T-helper 22 cell (primary cell): ENCODE measurements at places on chromosomes 6 and 20.

DNA sequence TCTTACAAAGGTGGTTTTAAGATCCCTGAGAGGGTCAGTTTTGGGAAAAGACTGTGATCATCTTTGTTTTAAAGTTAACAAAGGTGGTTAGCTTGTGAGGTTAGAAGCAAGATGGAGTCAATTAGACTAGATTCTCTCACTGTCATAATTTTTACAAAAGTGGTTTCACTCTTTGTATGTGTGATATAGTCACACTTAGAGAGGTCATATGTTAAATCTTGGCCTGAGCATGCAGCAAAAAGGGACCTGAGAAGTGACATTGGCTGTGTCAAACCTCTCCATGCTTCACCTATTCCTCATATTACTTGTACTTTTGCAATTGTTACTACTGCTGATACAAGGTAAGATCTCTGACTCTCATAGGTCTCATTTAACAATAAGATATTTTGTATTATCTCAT, 368.0 kb downstream of the TBC1D32 start:
- DNase-seq, result no peak

GRCh38 chr6:149545258-149545753, 537 bp downstream of the PPIL4 start:
- DNase-seq, result peak; percentile 52

DNA sequence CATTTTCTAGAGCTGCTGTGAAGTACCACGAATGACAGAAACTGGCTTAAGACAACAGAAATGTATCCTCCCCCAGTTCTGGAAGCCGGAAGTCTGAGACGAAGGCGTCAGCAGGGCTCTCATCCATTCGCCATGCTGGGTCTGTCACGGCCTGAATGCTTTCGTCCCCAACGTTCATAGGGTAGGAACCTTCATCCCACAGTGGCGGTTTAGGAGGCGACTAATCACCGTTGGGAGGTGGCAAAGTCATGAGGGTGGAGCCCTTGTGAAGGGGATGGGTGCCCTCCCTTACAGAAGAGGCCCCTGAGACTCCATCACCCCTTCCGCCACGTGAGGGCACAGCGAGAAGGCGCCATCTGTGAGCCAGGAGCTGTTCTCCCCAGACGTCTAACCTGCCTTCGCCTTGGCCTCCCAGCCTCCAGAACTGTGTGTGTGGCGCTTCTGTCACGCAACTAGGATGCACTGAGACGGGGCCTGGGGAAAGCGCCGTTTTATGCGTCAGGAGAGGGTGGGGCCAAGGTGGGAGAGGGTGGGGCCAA, 250.3 kb downstream of the TTLL2 start:
- no peak for DNase-seq

DNA sequence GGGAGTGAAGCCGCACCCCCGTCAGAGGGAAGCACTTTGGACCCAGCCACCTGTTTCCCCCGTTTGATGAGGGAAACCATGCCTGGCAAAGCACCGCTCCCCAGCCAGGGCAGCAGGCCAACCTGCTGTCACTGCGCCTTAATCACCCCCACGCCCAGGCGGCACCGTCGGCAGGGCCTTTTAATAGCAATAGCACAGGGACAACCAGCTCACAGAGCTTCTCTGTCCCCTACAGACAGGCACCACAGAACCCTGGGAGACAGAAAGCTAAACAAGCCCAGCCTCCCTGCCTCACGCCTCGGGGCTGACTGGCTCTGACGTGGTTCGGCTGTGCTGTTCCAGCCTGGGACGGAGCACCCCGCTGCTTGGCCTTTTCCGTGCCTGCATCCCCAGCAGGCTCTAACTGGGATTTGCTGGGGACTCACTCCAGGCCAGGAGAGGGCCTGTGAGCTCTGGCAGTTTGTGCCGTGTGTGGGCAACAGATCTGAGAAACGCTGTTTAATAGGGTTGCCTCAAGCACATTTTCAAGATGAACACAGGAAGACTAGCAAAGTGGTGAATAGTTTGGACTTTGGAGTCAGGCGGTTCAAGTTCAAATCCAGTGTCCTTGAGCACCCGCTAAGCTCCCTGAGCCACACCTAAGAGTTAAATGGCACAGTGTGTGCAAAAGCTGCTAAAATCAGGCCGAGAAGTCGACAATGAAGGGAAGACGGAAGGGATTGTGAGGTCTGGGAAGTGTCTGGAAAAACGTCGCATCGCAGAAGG, 223.8 kb downstream of the NRN1 start:
- no peak for DNase-seq

GRCh38 chr6:137873273-137873762, 6.3 kb downstream of the TNFAIP3 start:
- DNase-seq, result peak; percentile 59

- no peak for DNase-seq
Observed at GRCh38 chr20:2741881-2742280, 49.3 kb downstream of the EBF4 start.

DNA sequence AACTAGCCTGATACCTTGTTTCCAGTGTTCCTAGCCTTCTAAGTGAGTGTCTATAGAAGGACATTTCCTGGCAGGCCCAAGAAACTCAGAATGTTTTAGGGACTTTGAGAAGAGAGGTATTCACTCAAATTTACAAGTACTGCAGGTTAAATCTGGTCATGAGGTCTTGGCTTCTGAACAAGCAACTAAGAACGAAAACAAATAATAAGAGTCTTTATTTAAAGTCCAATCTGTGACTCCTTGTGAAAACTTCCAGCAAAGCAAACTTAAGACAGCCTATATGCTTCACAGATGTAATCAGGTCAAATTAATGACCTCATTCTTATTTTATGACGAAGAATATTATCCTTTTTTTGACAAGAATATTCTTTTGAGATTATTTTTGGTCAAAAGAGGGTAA, 79.4 kb upstream of the PRSS16 start:
- no peak for DNase-seq

DNA sequence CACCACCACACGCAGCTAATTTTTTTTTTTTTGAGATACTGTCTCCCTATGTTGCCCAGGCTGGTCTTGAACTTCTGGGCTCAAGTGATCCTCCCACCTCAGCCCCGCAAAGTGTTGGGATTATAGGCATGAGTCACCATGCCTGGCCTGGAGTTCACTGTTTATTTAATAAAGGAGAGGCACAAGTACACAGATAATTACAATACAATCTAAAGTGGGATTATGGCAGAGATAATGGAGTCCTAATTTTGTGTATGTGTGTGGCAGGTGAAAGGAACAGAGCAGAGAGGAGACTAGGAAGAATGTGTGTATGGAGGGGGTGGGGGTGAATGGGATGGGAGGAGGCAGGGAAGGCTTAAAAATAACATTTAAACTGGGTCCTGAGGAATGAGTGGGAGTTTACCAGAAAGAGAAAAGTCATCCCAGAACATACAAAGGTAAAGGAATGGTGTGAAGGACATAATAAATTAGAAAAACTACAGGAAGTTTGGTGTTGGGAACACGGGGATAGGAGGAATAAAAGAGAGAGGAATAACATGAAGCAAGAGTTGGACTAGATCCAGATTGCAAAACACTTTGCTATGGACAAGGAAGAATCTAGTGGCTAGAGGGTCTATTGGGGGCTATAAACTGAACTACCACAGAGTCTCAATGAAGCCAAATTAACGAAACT, 4.4 kb downstream of the NCOA5 start:
- no peak for DNase-seq

GRCh38 chr6:36422714-36423100, 19.9 kb downstream of the PXT1 start:
- DNase-seq, result no peak

DNA sequence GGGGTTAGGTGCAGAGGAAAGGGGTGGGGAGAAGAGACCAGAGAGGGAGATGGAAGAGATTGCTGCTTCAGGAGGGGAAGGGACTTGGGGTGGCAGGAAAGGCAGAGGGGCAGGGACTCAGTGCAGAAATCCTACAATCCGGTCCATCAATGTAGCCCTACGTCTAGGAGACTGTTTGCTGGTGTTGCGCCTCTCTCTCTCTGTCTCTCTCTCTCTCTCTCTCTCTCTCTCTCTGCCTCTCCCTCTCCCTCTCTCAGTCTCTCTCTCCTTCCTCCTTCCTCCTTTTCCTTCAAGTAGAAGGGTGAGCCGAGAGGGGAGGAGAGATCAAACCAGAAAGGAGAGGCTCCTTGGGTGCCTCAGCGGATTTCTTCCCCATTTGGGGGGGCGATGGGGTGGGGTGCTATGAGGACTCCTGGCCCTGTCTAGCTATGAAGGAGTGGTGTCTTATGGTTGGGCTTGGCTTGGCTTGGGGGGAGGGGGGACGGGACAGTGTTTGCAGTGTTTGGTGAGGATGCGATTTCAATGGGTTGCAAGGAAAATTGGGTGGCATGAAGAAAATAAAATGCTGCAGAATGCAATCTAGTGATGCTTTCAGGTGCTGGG, 181.2 kb downstream of the TBXT start:
- DNase-seq, result no peak
